Stimulated activated CD8-positive, alpha-beta memory T cell treated with anti-CD3 and anti-CD28 coated beads, Interleukin-7, amount 100 ng/mL, for 24 hours (primary cell): ENCODE measurements at places on chromosomes 2 and 18.

GRCh38 chr2:121178730-121179129 lies 106.3 kb downstream of the TFCP2L1 start:
- DNase-seq, result no peak

GRCh38 chr2:100767224-100767653 lies 52.7 kb upstream of the NPAS2 start:
- DNase-seq, result no peak

GRCh38 chr2:64453770-64454385 lies at the start of gene LGALSL:
Gene LGALSL (plus strand): TSS chr2:64454162. CDS start chr2:64454546, 384 bp downstream.
- no peak for DNase-seq

- no peak for DNase-seq
Measured at GRCh38 chr2:67839242-67839641, 223.6 kb downstream of the C1D start.

DNA sequence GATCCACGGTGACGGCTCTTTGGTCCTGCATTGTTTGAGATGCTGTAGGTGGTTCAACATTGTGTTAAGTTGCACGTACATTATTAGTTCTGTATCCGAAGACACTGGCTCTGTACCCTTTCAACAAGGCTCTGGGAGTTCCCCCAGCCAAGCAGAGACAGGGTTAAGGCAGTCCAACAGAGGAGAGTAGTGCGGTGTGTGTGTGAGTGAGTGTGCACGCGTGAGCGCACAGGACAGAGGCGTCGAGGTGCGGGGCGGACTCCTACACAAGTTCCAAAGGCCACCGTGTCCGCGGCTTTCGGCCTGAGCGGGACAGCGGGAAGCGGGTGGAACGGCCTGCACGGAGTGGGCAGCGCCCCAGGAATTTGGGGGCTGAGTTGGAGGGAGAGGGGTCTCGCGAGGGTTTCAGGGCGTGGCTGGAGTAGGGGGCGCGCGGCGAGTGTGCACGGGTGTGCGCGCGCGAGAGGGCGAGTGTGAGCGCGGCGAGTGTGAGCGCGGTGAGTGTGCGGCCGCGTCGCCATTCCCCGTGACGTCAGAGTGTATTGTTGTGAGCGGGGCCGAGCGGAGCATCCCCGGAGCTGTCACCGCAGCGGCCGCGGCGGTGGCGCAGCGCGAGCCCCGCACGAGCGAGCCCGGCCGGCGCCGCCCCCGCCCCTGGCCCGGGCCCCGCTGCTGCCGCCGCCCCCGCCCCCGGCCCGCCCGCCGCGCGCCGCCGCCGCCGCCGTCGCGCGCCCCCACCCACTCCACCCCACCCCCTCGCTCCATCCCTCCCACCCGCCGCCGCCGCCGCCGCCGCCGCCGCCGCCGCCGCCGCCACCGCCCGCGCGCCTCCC lies at the start of gene ASXL3:
TSS of gene ASXL3 (plus strand) at position 535 of the 833 bp plus-strand sequence. CDS start 413 bp downstream, outside the sequence.
- no peak for DNase-seq

DNA sequence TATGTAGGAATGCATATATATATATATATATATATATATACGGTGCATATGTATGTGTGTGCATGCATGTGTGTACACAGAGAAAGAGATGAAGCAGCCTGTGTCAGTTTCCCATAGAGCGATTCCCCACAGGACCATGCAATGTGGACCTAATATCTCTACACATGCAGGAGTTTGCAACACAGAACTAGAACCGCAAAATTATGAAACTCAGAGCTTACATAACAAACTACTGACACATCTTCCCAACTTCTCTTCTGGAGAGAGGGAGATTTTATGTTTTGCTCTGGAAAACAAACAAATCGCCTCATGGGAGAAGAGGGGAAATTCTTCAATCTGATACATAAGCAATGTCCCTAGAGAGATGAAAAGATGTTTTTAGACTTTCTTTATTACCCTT lies 377.2 kb downstream of the LRATD1 start:
- DNase-seq, result no peak

DNA sequence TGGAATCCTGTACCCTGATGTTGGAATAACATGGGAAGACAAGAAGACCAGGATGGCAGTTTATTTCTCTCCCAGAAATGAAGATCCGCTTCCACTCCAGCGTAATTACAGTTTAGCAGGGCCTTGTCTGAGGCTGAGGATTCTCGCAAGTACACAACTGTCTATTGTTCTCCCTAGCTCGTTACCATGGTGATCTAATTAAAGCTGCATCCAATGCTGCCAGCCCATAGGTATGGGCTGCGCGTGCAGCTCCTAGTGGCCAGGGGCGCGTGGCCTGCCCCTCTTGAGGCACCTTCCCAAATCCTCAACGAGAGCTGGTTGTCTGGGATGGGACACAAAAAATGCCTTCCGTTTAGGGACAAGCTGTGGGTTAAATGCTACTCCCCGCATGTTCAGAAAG lies 344.9 kb downstream of the CYRIA start:
- no peak for DNase-seq

DNA sequence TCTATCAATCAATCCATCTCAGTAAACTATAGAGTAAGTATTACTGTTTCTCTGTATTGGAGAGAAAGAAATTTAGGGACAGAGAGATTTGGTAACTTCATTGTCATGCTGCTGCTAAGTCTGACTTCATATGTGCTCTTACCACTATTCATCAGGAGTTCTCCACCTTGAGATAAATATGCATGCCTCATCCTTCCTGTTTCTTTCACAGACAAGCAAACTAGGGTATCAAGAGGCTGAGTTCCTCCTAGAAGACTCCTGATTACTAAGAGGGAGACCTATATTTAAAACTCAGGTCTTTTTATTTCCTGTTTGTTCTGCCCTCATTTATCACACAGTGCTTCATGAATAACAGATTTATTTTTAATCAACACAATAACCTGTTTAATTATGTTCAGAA lies 34.1 kb downstream of the RIT2 start:
- DNase-seq, result no peak

GRCh38 chr18:29163596-29163995 lies 986.7 kb upstream of the CDH2 start:
- DNase-seq, result no peak

- DNase-seq, result no peak
Measured at GRCh38 chr2:20072436-20073158, 21.2 kb upstream of the LAPTM4A start.

GRCh38 chr2:43219383-43220228 lies 6.8 kb downstream of the ZFP36L2 start:
- DNase-seq, result peak; percentile 47

DNA sequence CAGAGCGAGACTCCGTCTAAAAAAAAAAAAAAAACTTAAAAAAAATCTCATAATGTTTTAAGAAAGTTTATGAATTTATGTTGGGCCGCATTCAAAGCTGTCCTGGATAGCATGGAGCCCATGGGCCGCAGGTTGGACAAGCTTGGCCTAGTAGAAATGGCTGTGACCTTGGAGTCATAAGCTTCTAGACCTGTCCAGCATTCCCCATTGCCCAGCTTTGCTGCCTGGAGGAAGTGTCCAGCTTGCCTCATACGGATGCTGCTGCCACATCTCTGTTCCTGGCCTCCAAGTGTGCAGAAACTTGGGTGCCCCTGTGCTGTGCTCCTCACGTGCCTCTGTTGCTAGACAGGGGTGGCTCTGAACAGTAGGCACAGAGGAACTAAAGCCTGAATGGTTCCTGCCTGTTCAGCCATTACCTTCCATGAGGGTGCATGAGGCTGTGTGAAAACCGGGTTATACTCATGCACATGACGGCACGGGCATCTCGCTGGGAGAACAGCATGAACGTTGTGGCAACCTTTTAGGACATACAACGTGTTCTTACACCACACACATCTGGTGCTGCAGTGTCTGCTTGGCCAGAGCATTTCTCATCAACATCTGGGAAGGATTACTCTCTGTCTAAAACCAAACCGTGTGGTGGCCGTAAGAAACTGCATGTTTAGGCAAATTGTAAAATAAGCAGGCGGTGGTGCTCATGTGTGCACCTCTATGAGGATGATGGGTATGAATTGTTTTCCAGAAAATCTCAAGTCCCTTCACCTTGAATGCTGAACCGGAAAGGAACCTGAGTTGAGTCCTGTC lies 38.2 kb downstream of the FHOD3 start:
- no peak for DNase-seq

DNA sequence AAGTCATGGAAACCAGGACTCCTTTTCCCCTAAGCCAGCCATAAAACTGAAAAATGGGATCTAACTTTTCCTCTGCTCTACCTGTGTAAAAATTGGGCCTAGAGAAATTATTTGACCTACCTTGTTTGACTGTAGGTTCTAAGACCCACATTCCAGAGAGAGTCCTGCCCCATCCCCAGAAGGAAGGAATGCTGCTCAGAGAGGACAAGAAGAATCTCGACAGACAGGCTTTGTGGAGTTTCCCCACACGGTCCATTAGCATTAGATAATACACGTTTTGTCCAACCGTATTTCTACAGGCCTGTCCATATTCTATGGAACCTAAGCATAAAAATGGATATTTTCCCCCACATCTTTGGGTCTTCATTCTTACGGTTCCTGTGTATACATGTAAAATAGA lies 403.3 kb downstream of the METTL4 start:
- no peak for DNase-seq

DNA sequence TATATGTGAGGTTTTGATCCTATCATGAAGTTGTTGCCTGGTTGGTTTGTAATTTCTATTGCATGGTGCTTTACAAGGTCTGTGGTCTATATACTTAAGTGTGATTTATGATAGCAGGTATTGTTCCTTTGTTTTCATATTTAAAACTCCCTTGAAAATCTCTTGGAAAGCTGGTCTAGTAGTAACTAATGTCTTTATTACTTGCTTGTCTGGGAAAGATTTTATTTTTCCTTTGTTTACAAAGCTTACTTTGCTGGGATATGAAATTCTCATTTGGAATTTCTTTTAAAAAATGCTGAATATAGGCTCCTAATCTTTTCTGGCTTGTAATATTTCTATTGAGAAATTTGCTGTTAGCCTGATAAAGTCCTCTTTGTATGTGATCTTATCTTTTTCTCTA lies 862.9 kb upstream of the NXPH2 start:
- no peak for DNase-seq

- DNase-seq, result no peak
Measured at GRCh38 chr2:24122366-24123194, 554 bp downstream of the PFN4 start.

- no peak for DNase-seq
Measured at GRCh38 chr2:189347540-189347939, 93.7 kb upstream of the WDR75 start.

- no peak for DNase-seq
Measured at GRCh38 chr18:26458526-26459232, 89.7 kb downstream of the KCTD1 start.

DNA sequence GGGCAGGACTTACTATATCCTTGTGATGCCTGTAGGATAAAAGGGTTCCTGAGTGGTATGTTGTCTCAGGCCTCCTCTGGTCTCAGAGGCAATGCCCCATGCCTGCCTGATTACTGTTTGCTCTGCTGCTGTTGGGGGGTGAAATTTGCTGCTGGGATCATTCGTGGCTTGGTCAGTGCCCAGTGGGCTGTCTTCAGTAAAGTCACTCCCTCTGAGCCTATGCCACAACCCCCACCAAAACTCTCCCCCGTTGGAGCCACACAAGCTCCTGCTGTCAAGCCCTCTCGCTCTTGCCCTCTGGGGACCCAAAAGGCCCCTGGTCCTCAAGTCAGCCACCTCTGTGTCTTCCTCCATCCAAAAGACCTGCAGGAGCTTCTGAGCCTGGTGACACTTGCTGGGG lies 38.6 kb upstream of the TGIF1 start:
- no peak for DNase-seq

- DNase-seq, result no peak
Measured at GRCh38 chr2:178229927-178230326, 35.6 kb downstream of the OSBPL6 start.

- no peak for DNase-seq
Measured at GRCh38 chr2:103138123-103138901, 376.5 kb downstream of the TMEM182 start.

DNA sequence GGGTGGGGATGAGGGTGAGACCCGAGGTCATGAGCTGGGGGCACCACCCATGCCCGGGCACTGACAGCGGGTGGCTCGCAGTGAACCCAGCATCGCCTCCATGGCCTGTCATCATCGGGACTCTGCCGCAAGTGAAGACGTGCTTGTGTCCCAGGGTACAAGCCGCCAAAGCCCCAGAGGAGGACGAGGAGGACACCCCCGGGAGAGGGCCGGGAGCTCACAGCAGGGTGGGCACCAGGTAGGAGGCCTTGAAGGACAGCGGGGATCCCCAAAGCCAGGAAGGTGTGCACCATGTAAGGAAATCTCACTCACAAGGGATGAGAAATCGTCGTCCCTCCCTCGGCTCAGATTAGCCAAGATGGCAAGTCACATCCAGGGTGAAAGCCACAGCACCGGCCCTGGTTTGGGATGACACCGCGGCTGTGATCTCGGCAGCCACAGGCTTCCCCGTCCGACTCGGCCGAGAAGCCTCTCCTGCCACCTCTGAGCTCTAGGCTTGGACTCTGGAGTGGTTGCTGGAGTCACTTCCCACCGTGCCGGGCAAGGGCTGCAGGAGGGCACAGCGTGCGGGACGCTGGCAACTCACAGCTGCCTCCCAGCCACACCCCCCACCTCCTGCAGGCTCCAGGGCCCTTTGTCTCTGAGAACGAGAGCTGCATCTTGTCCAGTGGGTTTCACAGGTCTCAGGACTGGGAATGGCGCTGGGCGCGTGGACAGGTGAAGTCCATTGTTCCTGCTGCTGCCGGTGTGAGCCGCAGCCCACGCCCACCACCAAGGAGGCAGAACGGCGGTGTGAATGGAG lies 81.6 kb upstream of the CTDP1 start:
- DNase-seq, result no peak

DNA sequence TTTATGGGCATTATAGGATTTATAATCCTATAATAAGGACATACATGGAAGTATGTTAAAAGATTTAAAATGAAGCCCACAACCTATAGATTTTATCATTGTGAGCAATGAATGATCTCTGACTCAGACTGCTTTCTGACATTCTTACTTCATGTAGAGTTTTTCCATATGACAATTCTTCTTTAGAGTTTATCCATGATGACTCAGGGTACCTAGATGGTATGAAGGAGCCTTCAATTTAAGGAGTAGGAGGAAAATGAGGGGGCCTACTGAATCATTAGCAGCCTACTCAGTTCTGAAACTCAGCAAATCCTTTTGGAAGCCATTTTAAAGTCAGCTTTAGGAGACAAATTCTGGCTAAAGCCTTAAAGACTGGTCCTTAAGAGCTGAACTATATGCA lies 10.4 kb downstream of the PELI1 start:
- no peak for DNase-seq
